Stimulated activated CD4-positive, alpha-beta T cell treated with anti-CD3 and anti-CD28 coated beads, Interleukin-15, amount 100 ng/mL, for 48 hours (primary cell): ENCODE measurements at places on chromosomes 13 and 19.

DNA sequence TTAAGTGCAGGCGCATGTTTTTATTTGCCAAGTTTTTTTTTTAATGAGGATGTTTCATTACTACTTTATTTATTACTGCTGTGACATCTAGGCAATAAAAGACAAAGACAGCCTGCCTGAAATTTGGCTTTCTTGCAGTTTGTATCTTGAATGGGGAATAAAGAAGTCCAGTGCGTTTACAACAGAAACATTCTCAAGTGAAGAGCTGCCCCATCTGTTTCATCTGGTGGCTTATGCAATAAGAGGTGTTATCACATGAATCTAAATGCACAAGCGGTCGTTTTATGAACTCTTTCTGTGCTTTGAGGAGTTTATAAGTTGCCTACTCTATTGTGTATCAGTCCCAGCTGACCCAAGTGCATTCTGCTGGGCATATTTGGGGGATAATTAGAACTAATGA lies 12.6 kb upstream of the MAB21L1 start:
- no peak for DNase-seq

GRCh38 chr13:110308656-110309359 lies 1.7 kb downstream of the COL4A2 start:
- no peak for DNase-seq

DNA sequence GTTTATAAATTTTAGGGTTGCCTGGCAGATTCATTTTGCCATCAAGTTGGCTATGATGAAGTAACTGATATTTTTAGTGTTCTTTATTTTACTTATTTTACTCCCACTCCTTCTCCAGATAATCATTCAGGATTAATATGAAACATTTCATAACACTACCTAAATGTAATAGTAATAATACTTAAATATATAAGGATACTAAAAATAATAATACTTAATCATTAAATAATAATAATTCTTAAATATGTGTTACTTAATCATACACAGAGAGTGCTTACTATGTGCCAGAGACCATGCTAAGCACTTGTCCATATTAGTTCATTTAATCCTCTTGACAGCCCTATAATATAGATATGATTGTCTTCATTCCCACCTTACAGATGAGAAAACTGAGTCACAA lies 23.0 kb upstream of the OXGR1 start:
- no peak for DNase-seq

DNA sequence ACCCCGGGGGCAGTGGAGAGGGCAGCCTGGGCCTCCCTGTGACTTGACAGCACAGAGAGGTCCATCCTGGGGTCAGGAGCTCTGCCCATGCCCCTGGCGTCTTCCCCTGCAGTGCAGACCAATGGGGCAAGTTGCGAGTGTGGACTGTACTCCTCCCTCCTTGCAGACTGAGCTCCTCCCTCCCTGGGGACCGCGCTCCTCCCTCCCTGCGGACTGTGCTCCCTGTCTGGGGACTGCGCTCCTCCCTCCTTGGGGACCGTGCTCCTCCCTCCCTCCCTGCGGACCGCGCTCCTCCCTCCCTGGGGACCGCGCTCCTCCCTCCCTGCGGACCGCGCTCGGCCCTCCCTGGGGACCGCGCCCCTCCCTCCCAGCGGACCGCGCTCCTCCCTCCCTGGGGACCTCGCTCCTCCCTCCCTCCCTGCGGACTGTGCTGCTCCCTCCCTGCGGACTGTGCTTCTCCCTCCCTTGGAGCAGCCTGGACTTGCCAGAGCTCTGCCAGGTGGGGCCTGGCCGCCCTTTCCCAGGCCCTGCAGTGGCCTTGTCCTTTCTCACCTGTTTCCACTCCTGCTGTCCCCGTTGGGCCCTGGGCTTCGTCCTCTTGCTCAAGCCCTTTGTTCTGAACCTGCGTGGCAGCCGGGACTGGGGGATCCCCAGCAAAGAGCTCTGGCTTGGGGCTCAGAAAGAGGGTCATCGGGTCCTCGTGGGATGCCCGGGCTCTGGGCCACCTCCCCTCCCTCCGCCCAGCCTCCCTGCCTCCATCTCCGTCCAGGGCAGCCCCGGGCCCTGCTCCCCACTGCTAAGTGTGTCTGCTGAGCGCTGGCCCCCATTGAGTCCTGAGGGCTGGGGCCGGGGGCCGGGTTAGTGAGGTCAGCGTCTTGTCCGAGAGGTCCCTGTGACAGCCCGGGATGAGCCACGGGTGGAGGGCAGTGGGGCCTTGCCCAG lies 6.8 kb downstream of the GAMT start:
- no peak for DNase-seq

DNA sequence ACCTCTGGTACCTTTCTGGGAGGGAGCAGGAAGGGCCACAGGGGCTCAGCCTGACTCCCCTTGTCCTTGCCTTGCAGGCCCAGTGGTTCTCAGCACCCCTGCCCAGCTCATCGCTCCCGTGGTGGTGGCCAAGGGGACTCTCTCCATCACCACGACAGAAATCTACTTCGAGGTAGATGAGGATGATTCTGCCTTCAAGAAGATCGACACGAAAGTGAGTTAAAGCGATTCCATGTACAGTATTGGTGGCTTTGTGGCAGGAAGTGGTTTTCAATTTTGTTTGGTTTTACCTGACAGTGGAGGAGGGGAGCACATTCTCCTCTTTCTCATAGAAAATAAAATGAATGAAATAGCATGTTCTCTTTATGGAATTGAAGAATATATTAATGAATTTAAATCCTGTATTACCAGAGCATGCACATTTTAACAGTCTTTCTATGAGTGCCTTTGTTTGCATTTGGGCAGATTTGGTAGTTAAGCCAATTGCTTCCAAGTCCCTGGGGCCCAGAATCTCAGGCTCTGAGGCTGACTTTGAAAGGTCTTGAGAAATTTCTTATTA lies 4.1 kb downstream of the MAB21L1 start:
- DNase-seq = no peak

GRCh38 chr13:24618011-24618955 lies 61.9 kb upstream of the ATP12A start:
- DNase-seq = peak; percentile 64

DNA sequence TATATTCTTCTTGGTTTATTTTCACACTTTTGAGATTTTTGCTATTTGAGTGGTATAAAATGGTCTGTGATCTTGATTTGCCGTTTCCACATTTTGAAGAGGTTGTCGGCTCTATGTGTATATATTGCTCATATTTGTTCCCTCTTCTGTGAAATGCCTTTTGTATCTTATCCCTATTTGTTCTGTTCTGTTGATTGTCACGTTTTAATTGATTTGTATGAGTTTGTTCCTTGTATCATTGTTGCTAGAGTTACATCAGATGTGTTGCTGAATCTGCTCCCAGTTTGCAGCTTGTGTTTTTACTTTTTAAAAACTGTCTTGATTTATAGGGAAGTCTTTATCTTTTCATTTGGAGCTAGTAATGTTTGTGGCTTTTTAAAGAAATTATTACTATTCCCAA lies 17.1 kb downstream of the USPL1 start:
- DNase-seq = no peak

GRCh38 chr19:42335971-42336370 lies 10.5 kb downstream of the MEGF8 start:
- DNase-seq = no peak

DNA sequence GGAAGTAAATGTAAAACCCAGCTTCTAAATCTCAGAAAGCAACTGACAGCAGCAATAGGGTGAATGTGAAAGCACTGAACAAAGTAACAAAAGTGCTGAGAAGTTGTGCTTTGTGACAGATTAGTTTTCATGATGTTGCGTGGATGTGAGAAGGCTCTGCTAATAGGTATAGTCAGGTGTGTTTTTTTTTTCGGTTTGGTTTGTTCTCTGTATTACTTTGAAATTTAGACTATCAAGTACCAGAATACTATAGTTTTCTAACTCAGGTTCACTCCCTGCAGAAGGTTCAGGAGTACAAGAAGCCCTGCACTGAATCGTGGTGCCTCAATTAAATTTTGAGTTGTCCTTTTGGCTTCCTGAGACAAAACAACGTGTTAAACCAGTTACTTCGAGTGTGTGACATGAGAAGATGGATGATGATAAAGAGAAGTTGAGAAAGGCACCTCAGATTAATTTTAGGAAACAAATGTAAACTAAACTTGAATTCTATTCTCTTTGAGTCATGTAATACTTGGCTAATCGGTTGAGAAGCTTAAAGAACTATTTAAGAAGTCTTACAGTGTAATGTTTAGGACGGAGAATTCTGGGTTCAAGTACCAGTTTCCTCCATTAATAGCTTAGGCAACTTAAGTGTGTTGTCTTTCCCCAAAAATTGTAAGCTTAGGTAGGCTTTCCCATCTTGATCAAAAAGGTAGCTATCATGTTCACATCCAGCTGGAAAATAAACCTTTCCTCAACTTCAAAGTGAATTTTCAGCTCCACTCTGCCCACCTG lies 10.3 kb downstream of the MIR17HG start:
- no peak for DNase-seq

DNA sequence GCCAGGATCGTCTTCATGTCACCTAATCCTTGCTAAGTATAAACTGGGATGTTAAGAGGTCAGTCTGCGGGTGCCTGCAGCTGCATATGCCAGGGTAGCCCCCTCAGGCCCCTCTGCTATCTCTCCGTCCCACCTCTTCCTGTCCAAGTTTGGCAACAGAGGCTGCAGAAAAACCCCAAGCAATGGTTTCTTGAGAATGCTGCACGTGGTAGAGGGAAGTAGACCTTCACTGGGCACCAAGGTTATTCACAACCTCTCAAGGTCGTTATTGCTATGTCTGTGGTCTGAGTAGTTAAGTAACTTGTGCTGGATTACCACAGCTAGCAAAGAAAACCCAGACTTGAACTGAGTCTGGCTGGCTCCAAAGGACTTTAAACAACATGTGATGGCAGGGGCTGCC lies 77.9 kb upstream of the XPO4 start:
- DNase-seq = no peak

- DNase-seq = no peak
These were observed 534 bp downstream of the STK24 start for GRCh38 chr13:98576200-98576945.

DNA sequence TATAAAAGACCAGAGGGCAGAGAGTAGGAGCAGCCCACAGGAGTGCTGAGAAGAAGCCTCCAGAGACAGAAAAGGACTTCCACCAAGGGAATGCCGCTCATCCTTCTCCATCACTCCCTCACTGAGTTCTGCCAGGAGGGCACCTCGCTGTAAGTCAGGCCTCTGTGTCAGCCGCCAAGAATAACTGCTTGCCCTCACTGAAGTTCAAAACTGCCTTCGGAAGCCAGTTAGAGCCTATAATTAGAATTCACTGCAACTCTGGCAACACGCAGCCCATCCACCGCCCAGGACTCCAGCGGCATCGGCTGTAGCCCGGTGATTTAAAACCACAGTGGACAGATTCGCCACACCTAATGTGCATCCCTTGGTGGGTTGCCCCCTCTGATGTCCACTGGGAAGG lies 281.8 kb upstream of the ZNF507 start:
- no peak for DNase-seq

GRCh38 chr13:104071806-104072205 lies 1005.6 kb upstream of the SLC10A2 start:
- no peak for DNase-seq

GRCh38 chr13:19661561-19661960 lies 28.1 kb downstream of the MPHOSPH8 start:
- no peak for DNase-seq

DNA sequence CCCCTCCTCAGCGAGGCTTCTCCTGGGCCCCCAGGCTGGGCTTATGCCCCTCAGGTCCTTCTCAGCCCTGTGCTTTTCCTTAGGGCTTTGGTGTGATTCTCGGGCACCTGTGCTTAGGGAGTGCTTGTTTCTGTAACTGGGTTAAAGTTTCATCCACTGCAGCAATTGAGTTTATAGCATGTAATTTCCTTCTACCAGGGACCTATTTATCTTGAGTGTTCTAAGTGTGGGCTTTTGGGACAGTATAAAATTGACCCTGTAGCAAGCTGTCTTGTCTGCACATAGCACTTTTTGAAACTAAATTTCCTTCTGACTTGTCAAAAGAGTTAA lies 47.6 kb downstream of the GATAD2A start:
- no peak for DNase-seq

GRCh38 chr13:75945841-75946482 lies 309.8 kb downstream of the LMO7 start:
- DNase-seq = no peak

GRCh38 chr19:788983-789700 lies 8.1 kb upstream of the PTBP1 start:
- DNase-seq = no peak

DNA sequence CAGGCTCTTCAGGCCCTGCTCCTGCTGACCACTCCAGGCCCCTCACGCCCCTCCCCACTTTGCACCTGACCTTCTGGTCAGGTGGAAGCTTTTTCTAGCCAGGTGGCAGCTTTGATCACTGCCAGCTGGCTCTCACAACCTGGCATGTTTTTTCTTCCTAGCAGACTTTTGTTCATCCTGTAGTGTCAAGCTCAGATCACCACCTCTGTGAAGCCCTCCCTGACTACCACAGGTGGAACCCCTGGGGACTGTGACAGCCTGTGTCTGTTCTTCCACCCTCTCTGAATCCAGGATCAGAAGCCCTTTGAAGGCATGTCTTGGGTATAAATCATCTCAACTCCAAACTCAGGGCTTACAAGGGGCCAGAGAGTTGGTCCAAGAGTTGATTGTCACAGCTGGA lies 10.3 kb upstream of the CNFN start:
- no peak for DNase-seq

DNA sequence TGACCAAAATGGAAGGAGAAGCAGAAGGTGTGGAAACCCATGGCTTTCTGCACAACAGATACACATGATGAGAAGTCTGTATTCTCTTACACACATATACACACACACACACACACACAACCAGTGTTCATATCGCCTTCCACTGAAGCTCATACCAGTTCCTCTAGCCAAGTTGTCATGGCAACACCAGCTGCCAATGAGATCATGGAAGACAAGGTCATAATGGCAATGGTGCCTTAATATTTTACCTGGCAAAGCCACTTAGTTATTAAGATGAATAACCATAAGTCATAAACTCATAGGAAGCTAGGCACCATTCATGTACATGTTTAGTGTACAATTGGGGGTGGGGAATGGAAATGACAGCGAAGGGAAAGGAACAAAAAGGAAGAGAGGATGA lies 2.6 kb upstream of the DHRS12 start:
- DNase-seq = no peak

- DNase-seq = no peak
These were observed 189.9 kb downstream of the SPRY2 start for GRCh38 chr13:80151016-80151415.

- no peak for DNase-seq
These were observed 5.2 kb upstream of the ATP1A3 start for GRCh38 chr19:41999071-41999877.

- DNase-seq = no peak
These were observed 379.0 kb downstream of the OXGR1 start for GRCh38 chr13:96615252-96615651.

- no peak for DNase-seq
These were observed 26.6 kb downstream of the CBY2 start for GRCh38 chr13:45728759-45729158.

- no peak for DNase-seq
These were observed 24.0 kb upstream of the TEX29 start for GRCh38 chr13:111296417-111296816.

GRCh38 chr19:41932259-41932719 lies 4.0 kb upstream of the ERFL start:
- DNase-seq = no peak
